ENCODE measurements at places on chromosomes 7 and 10. TPM values are rescaled to one million over a fixed set of nuclear protein-coding genes. Genes with fewer than 3 reads are reported as not detected.

GRCh38 chr7:2030475-2031450, 202.0 kb downstream of the MAD1L1 start:
- DNase-seq: peak; percentile 71

DNA sequence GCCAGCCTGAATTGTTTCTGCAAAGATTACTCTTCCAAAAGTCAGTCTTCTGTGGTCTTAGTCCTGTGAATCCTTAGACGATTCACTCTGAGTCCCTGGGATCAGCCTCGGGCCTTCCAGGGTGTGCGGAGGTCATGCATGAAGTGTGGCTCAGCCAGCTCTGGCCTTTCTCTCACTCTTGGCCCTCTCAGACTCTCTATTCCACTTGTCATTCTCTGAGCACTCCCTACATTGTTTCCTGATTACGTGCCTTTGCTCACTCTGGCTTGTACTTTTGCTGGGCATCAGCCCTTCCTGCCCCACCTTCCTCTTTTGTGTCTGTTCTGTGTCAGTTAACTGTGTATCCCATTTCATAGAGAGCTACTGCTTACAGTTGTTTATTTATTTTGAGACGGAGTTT, 36.0 kb downstream of the CCNY start:
- DNase-seq: peak; percentile 86

The SPDYE5 gene
- total RNA-seq: not detected

DNA sequence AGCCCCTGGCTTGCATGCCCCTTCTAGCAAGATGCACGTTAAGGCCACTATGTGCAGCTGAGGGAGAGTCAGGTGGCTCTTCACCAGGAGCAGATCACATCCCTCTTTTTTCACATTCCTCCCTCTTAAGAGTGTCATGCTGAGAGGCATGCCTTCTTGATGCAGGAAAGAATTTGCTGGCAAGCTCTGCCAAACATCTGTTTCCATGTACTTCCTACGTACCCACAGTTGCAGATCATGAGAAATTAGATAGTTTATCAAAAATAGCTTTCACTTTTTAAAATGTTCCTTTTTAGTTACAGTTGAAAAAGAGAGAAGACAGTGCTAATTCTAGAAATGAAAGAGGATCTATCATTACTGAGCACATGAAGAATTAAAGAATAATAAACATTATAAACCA, 79.7 kb upstream of the ZNF722 start:
- no peak for DNase-seq

The CYP3A5 gene
- 0.13 TPM for total RNA-seq

DNA sequence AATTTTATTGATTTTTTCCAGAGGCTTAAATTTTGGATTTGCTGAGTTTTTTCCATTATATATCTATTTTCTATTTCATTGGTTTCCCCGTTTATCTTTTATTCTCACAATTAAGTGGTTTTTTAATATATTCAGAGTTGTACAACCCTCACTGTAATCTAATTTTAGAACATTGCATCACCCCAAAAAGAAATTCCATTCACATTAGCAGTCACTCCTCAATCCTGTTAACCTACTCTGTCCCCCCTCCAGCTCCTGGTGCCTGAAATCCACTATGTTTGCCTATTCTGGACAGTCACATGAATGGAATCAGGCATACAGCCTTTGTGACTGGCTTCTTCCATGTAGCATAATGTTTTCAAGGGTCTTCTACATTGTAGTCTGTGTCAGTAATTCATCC, 55.8 kb upstream of the ITGA8 start:
- no peak for DNase-seq

The NACAD gene
- 5.3 TPM for total RNA-seq

DNA sequence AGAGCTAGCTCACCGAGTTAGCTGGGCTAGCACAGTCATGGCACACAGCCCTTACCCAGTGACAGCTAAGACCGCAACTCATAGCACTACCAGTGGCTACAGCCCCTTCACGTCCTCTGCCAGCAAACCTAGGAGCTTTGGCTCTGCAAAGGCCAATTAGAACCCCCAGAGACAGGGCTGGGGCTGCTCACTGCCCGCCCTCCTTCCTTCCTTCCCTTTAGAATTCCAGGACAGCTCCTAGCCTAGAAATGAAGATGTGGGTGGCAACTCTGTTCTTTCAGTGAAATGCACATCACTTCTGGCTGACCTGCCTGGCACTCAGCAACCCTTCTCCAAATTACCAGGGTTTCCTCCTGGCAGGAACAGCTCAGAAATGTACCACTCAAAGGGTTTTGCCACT, 99.9 kb downstream of the FAM53B start:
- no peak for DNase-seq

The DOCK1 gene
- total RNA-seq: 31.2 TPM

DNA sequence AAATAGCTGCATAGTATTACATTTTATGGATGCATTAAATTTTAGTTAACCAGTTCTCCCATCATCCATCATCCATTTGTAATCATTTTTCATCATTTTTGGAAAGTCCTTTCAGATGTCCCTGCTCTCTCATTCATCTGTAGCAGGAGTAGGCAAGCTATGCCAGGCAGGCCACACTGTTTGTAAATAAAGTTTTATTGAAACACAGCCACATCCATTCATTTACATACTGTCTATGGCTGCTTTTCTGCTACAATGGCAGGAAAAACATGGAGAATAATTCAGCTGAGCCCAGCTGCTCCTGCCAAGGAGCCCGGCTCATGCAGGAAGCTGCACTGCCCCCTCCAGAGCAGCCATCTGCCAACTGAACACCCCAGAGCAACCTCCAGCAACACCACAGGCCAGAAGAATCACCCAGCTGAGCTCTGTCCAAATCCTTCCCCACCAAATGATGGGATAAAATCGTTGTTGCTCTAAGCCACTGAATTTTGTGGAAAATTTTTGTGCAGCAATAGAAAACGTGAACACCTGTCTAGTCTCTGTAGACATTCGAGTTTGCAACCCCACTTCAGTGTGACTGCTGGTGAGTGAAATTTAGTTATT, 19.6 kb downstream of the ITIH5 start:
- no peak for DNase-seq

The OPALIN gene
- not detected for total RNA-seq
